Upper lobe of left lung (tissue), 6 donors: ENCODE measurements at places on chromosomes 3 and 15. TPM values are rescaled to one million over a fixed set of nuclear protein-coding genes. Genes with fewer than 3 reads are reported as not detected.

The MUC20 gene
- total RNA-seq = 33.1 TPM

The FOXL2 gene
- total RNA-seq = not detected

The NANOGP8 gene
- 0.63 TPM for total RNA-seq

The HTD2 gene
- not detected for total RNA-seq

The TIGIT gene
- 1.0 TPM for total RNA-seq

The TRANK1 gene
- 10.6 TPM for total RNA-seq

The DAZL gene
- not detected for total RNA-seq

- no peak for DNase-seq
- no peaks in the 10 kb centered on the region for H3K27me3 ChIP-seq
These were observed 3.4 kb upstream of the UNC13C start for GRCh38 chr15:53974813-53975212.

DNA sequence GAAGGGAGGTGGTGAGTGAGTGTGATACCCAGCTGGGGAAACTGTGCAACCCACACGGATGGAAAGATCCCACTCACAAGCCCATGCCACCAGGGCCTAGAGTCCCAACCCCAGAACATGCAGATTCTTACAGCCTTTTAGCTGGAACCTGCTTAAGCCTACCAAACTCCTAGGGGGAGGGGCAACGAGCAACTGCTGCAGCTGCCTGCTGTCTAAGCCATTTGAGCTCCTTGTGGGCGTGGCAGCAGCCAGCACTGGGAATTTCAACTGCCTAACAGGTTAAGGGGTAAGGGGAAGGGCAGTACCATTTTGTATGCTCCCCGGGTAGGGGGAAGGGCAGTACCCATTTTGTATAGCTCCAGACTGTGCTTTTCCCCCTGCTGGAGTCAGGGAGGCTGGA lies 673.2 kb upstream of the BCHE start:
- H3K27me3 ChIP-seq = no peaks in the 10 kb centered on the region
- no peaks in the 10 kb centered on the region for H3K36me3 ChIP-seq
- no peaks in the 10 kb centered on the region for H3K4me1 ChIP-seq
- no peak for DNase-seq

GRCh38 chr3:30107531-30107930 lies 498.9 kb upstream of the TGFBR2 start:
- no peak for DNase-seq
- no peaks in the 10 kb centered on the region for H3K36me3 ChIP-seq
- no peaks in the 10 kb centered on the region for H3K4me1 ChIP-seq
- no peaks in the 10 kb centered on the region for H3K27me3 ChIP-seq
- no peak overlapping the region for H3K27ac ChIP-seq

DNA sequence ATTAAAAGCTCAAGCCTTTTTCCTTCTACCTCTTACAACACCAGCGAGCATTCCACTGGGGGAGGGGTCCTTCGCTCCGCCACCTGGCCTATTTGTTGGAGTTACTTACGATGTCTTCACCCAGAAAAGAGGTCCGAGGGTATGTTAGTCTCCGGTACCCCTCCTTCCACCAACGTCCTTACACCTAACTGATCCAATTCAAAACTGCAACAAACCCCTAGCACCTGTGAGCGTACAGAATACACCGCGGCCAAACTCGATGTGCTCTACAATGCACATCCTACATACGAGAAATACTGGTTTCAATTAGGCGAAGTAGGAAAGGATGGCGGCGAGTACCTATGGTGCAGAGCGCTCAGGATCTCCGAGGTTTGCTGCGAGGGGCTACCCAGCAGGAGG lies 944 bp downstream of the SLITRK3 start:
- peaks cover 39% of the 10 kb centered on the region for H3K27me3 ChIP-seq
- no peaks in the 10 kb centered on the region for H3K36me3 ChIP-seq
- DNase-seq = no peak
- H3K4me1 ChIP-seq = peaks cover 21% of the 10 kb centered on the region
- H3K27ac ChIP-seq = no peak overlapping the region
- H3K4me3 ChIP-seq = peak overlapping the region; percentile 43

- H3K27me3 ChIP-seq = no peaks in the 10 kb centered on the region
- no peaks in the 10 kb centered on the region for H3K36me3 ChIP-seq
- no peak overlapping the region for H3K27ac ChIP-seq
- H3K4me1 ChIP-seq = no peaks in the 10 kb centered on the region
These were observed 23.1 kb upstream of the EIF4A2 start for GRCh38 chr3:186760141-186760833.

GRCh38 chr3:27043328-27043955 lies 325.7 kb downstream of the NEK10 start:
- no peak for DNase-seq
- H3K4me1 ChIP-seq = no peaks in the 10 kb centered on the region
- no peaks in the 10 kb centered on the region for H3K36me3 ChIP-seq

DNA sequence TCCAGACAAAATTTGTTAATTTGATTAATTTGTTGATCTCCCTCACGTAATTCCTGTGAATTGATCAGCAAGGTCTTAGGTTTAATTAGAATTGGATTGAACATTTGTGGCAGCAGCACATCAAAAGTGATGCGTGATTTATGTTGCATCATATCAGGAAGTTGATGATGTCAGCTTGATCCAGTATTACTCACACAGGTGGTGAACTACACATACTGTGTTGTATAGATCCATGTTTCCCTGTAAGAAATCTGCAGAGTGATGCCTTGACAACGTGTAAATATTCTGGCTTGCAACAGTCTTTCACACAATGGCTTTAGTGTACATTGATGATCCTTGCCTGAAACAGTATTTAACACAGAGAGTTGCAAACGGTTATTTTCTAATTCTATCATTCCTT lies 200.4 kb downstream of the ADAMTSL3 start:
- no peaks in the 10 kb centered on the region for H3K4me1 ChIP-seq
- no peak overlapping the region for H3K27ac ChIP-seq
- no peaks in the 10 kb centered on the region for H3K36me3 ChIP-seq
- H3K27me3 ChIP-seq = no peaks in the 10 kb centered on the region
- no peak for DNase-seq

- DNase-seq = no peak
- H3K36me3 ChIP-seq = no peaks in the 10 kb centered on the region
- H3K27ac ChIP-seq = no peak overlapping the region
These were observed 75.1 kb downstream of the STAC start for GRCh38 chr3:36455406-36455805.

- peaks cover 6% of the 10 kb centered on the region for H3K4me1 ChIP-seq
- H3K36me3 ChIP-seq = no peaks in the 10 kb centered on the region
- DNase-seq = no peak
- H3K27ac ChIP-seq = no peak overlapping the region
- no peak overlapping the region for H3K4me3 ChIP-seq
- H3K27me3 ChIP-seq = no peaks in the 10 kb centered on the region
These were observed 55.4 kb downstream of the LIPC start for GRCh38 chr15:58487041-58487723.

GRCh38 chr15:85727068-85727467 lies 67.7 kb downstream of the KLHL25 start:
- no peak overlapping the region for H3K4me3 ChIP-seq
- peak overlapping the region; percentile 77 for H3K27ac ChIP-seq
- peaks cover 96% of the 10 kb centered on the region for H3K36me3 ChIP-seq
- no peak for DNase-seq

- no peak overlapping the region for H3K27ac ChIP-seq
- no peak overlapping the region for H3K4me3 ChIP-seq
- H3K27me3 ChIP-seq = no peaks in the 10 kb centered on the region
- DNase-seq = no peak
These were observed 48.2 kb downstream of the CRYGS start for GRCh38 chr3:186496016-186496415.

DNA sequence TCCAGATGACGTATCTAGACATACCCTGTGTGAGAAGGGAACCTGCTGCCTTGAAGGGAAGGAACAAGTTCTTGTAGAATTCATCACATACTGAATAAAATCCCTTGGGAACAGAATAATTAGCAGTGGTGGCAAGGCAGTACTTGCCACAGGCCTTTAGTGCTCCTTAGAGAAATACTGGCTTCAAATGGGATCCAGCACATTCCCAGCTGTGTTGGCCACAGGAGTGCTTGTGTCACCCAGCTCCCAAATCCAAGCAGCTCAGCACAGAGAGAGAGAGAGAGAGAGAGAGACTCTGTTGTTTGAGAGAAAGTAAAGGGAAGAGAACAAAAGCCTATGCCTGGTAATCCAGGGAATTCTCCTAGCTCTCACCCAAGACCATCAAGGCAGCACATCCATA lies 969.0 kb upstream of the ALCAM start:
- H3K27me3 ChIP-seq = no peaks in the 10 kb centered on the region
- H3K4me3 ChIP-seq = no peak overlapping the region
- no peak for DNase-seq
- no peaks in the 10 kb centered on the region for H3K4me1 ChIP-seq

GRCh38 chr3:50416736-50417636 lies 57.7 kb upstream of the TMEM115 start:
- no peak for DNase-seq
- H3K27me3 ChIP-seq = no peaks in the 10 kb centered on the region
- H3K27ac ChIP-seq = no peak overlapping the region
- no peak overlapping the region for H3K4me3 ChIP-seq
- no peaks in the 10 kb centered on the region for H3K36me3 ChIP-seq

GRCh38 chr3:19149368-19149767 lies 1.1 kb downstream of the KCNH8 start:
- H3K4me3 ChIP-seq = no peak overlapping the region
- H3K27me3 ChIP-seq = no peaks in the 10 kb centered on the region
- no peak for DNase-seq
- no peak overlapping the region for H3K27ac ChIP-seq

GRCh38 chr3:4591669-4592068 lies 98.5 kb downstream of the ITPR1 start:
- H3K36me3 ChIP-seq = no peaks in the 10 kb centered on the region
- no peak overlapping the region for H3K4me3 ChIP-seq
- no peaks in the 10 kb centered on the region for H3K27me3 ChIP-seq
- DNase-seq = no peak
- peaks cover 9% of the 10 kb centered on the region for H3K4me1 ChIP-seq

DNA sequence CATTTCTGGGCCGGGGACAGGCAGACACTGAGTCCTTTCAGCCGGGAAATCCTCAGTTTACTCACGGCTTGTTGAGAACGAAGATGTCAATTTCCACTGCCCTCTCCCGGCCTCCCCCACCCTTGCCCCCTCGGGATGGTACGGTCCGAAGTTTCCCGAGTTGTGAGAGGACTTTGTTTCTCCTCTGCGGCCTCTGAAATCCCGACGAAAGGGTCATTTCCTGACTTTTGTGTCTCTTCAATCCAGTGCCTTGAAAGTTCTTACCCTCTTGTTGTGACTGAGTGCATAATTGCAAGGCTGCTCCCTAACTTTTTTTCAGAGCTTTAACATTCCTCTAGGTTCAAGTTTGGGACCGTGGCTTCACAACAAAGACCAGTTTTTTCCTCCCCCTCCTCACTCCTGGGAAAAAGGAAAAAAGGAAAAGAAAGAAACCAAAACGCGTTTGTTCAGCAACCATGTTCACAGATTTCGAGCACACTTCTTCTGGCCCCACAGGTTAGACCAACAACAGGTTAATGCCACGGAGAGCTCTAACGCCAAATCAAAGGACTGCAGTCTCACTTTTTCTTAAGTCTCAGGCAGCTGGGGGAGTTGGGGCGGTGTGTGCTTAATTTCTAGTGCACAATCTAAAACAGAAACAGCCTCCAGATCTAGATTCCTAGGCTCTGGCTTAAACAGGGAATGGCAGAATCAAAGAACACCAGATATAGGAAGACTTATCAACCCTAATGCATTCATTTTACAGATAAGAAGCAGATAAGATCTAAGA lies 138.9 kb downstream of the TMCO5A start:
- peak overlapping the region; percentile 59 for H3K4me3 ChIP-seq
- DNase-seq = no peak
- peaks cover 37% of the 10 kb centered on the region for H3K4me1 ChIP-seq
- H3K36me3 ChIP-seq = no peaks in the 10 kb centered on the region
- peak overlapping the region; percentile 89 for H3K27ac ChIP-seq
- no peaks in the 10 kb centered on the region for H3K27me3 ChIP-seq

- peaks cover 35% of the 10 kb centered on the region for H3K4me1 ChIP-seq
- no peaks in the 10 kb centered on the region for H3K27me3 ChIP-seq
- no peaks in the 10 kb centered on the region for H3K36me3 ChIP-seq
- DNase-seq = no peak
- no peak overlapping the region for H3K4me3 ChIP-seq
These were observed 188.5 kb downstream of the GHSR start for GRCh38 chr3:172259726-172260248.

DNA sequence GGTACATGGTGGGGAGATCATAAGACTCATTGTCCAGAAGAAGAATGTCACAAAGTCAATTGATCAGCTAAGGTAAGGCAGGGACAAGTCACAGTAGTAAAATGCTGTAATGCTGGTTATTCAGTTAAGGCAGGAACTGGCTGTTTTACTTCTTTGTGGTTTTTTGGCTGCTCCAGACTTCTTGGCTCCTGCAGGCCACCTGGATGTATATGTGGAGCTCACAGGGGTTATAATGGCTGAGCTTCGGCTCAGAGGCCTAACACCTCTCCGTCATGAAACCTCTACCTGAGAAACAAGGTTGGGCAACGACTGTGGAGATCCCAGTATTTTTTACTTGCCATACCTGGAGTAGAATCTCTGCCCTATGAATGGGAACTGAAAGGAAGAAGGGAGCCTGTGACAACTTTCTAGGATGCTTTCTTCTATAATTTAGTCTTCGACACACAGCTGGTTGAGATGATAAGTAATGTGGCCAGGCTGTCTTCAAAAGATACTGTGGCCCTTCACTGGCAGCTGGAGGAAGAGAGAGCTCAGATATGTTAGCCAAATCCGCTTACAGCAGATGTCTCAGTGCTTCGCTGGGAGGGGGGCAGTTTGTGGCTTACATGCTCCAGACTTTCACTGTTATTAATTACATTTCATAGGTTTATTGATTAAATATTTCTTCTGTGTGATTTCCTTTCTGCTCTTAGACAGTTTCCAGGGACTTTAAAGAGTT lies 887.8 kb downstream of the IGSF11 start:
- no peak overlapping the region for H3K27ac ChIP-seq
- no peaks in the 10 kb centered on the region for H3K27me3 ChIP-seq
- H3K36me3 ChIP-seq = no peaks in the 10 kb centered on the region
- DNase-seq = no peak
- H3K4me1 ChIP-seq = no peaks in the 10 kb centered on the region

DNA sequence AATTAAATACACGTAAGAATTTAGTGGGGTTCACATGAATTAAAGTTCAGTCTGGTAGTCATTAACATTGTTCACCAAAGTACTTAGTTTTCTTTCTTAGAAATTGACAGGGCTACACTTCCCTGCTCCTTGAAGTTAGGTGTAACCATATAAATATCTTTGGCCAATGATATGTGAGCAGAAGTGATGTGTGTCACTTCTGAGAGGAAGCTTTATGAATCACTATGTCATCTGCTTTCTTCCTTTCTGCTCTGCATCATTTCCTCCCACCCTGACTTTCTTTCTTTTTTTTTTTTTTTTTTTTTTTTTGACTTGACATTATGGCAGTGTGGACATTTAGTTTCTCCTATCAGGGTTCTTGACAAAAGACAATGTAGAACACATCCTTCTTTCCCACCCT lies 156.2 kb upstream of the COL8A1 start:
- DNase-seq = no peak
- no peak overlapping the region for H3K4me3 ChIP-seq
- no peaks in the 10 kb centered on the region for H3K4me1 ChIP-seq
- no peak overlapping the region for H3K27ac ChIP-seq
- H3K27me3 ChIP-seq = no peaks in the 10 kb centered on the region
- no peaks in the 10 kb centered on the region for H3K36me3 ChIP-seq

- H3K4me1 ChIP-seq = peaks cover 15% of the 10 kb centered on the region
- DNase-seq = no peak
- H3K27ac ChIP-seq = no peak overlapping the region
- H3K36me3 ChIP-seq = no peaks in the 10 kb centered on the region
- H3K27me3 ChIP-seq = no peaks in the 10 kb centered on the region
These were observed 4.0 kb upstream of the ITGA11 start for GRCh38 chr15:68435966-68436365.
